ENCODE measurements at places on chromosomes 6 and 20.

DNA sequence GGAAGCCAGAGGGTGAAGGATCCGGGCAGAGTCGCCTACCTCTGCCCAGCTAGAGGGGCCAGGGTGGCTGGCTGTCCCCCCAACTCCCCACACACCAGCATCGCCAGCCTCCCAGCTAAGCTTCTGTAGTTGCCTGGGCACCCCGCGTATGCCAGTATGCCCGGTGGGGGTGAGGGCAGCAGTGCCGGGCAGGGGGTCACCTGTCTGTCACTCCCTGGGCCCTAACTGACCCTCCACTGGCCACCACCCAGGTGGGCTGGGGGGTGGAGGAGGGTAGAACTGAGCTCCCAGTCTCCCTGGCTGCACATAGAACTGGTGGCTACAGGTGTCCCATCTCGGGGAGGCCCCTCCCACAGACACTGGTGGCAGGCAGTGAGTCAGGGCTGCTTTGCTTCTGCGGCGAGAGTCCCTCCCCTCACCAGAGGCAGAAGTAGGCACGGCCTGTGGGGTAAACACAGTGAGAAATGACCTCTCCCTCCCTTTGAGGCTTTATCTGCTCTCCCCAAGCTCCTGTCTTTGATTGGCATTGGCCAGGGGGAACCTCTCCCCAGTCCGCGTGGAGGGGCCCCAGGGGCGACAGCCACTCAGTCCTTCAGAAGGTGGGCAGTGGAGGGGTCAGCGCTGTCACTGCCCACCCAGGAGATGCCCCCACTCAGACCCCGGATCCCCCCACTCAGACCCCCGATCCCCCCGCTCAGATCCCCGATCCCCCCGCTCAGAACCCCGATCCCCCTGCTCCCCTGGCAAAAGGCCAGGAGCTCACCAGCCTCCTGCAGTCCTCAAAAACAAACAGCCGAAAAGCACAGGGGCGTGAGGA lies 2.5 kb downstream of the NTSR1 start:
- no peak for DNase-seq

DNA sequence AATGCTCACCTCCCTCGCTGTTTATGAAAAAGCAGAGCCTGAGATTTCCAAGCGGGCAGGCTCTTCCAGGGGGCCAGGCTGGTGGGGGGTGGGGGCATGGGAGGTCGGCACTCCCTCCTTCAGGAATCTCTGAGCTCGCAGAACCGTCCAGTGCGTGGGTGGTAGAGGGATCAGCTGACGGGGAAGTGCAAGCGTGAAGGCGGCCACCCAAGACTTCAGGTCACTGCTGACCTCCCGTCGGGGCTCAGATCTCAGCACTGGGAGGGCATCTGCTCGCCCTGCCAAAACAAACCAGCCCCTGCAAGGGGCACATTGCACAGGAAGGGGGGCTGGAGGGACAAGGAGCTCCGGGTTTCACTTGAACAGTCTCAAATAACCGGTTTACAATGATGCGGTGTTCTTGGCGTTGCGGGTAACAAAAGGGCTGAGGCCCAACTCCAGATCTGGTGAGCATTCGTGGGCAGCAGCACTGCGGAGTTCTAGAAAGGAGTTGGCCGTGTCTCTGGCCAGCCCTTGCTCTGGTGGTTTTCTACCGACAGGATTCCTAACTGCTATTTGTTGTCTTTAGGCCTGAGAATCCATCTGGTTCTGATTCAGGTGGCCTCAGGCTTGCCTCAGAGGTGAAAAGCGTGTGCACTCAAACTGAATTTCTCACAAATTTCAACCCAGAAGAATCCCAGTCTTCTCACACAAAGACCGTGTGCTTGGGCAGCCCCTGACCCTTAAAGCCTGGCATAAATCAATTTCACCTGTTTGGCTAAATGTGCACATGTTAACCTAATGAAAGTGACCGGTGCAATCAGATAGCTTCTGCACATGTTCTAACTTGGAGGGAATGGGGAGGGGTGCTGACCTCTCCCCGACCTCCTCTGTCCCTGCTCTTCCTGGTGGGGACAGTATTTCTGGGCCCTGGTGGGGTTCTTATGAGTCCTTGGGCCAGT lies 191.6 kb downstream of the MYLK4 start:
- DNase-seq, result no peak

DNA sequence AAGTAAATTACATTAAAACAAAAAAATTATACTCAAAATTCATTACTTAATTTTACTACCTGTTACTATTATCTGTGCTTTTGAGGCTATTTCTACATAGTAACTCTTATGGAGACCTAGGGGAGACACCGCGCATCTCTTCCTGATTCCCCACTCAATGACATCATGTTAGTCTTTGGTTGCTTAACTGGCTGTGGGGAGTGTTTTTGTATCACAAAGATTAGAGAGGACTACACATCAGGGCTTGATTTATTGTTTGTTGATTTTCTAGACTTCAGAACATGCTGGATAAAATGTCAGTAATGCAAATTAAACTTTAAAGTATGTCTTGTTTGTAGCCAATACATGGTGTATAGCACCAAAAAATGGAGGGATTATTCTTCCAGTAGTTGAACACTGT lies 26.0 kb downstream of the SLC2A10 start:
- DNase-seq, result no peak

DNA sequence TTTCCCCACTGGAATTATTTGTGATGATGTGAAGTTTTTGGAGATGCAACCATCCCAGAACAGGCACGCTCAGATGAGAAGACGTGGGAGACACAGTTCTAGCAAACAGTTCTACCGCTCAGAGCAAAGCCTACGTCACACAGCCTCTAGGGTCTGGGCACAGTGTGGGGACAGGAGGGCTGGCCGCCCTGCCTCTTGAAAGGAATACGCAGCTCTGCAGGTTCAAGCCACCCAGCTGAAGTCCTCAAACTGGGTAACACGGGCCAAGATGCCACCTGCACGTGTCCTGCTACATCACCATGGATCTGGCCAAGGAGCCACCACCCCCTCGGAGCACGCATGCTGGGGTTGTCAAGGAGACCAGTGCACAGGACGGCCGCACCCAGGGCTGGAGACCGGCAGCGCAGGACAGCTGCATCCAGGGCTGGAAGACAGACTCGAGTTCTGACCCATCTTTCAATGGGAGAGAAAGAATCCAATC lies 75.0 kb downstream of the NOL4L start:
- DNase-seq, result no peak

All from GM13977 (cell line).